ENCODE measurements at places on chromosomes 11 and 22.

DNA sequence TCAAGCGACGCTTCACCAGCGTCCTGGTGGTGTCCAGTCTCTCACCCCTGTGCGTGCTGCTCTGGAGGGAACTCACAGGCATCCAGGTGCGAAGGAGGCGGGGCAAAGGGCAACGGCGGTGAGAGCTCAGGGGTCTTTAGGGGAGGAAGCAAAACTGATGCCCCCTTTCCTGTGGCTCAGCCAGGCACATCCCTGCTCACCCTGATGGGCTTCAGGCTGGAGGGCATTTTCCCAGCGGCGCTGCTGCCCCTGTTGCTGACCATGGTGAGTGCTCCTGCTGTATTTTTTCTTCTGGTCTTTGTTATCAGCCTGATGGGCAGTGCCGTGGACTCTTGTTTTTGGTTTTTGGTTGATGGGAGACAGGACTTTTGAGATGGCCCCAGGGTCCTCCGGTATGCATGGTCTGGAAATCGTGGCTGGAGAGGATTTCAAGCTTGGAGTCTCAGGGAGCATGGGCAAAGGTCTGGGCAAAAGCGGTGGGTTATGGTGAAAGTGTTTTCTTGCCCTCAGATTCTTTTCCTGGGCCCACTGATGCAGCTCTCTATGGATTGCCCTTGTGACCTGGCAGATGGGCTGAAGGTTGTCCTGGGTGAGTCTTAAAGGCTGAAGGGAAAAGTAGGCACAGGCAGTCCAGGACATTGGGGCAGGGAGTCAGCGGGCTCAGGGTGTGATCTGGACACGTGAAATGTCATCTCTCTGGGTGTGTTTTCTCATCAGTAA is 695 bp downstream of the RCE1 start:
- DNase-seq = no peak

DNA sequence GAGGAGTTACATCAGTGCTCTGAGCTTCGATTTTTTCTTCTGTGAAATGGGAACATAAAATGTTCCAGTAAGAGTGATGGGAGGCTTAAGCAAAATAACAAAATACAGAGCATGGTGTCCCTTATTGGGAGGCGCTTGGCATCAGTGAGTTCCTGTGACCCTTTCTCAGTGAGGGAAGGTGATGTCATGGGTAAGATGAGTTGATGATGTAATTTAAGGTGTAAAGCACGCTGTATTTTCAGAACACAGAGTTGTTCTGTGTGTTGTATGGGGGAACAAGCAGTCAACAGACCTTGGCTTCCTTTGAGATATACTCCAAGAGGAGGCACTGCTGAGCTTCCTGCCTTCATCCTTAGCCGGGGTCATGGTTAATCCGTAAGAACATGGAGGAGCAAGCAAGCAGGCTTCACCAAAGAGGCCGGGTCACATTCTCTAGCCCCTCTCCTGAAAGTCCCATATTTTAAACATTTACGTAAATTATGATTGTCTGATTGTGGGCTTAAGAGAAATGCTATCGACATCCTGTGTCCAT is 266.7 kb downstream of the LARGE1 start:
- no peak for DNase-seq

DNA sequence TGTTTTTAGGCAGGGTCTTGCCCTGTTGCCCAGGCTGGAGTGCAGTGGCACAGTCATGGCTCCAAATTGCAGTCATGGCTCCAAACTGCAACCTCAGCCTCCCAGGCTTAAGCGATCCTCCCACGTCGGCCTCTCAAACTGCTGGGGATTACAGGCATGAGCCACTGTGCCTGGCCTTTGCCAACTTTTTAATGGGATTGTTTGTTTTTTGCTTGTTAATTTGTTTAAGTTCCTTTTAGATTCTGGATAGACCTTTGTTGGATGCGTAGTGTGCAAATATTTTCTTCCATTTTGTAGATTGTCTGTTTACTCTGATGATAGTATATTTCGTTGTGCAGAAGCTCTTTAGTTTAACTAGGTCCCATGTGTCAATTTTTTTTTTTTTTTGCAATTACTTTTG is 10.0 kb upstream of the SCGB1D1 start:
- no peak for DNase-seq

- no peak for DNase-seq
These were observed 66.9 kb downstream of the ARFGAP2 start for GRCh38 chr11:47109727-47110246.

GRCh38 chr11:69643646-69644045 is 2.7 kb downstream of the CCND1 start:
- DNase-seq = no peak

- DNase-seq = peak; percentile 68
These were observed 10.3 kb downstream of the PRDM10 start for GRCh38 chr11:129992161-129992944.

All from NCI-H1092 treated with DMSO at 0.1 percent for 48 hours (cell line).